ENCODE measurements at places on chromosomes 7 and 10. TPM values are rescaled to one million over a fixed set of nuclear protein-coding genes. Genes with fewer than 3 reads are reported as not detected.

TAS2R60 gene
- total RNA-seq = not detected

RARRES2 gene
- total RNA-seq = 176 TPM

KCNH2 gene
- 113 TPM for total RNA-seq

ICA1 gene
- 98.2 TPM for total RNA-seq

ANKRD30A gene
- total RNA-seq = not detected

THSD7A gene
- total RNA-seq = 2.2 TPM

FFAR4 gene
- total RNA-seq = 0.49 TPM

ANKRD1 gene
- 1,154 TPM for total RNA-seq

SSMEM1 gene
- total RNA-seq = not detected

HGF gene
- total RNA-seq = 4.5 TPM

PDZD7 gene
- total RNA-seq = 0.76 TPM

GJD4 gene
- not detected for total RNA-seq

FGFBP3 gene
- 0.51 TPM for total RNA-seq

RASSF4 gene
- 92.1 TPM for total RNA-seq

SFRP5 gene
- 148 TPM for total RNA-seq

ZNF365 gene
- total RNA-seq = 1.7 TPM

CTNNA3 gene
- total RNA-seq = 58.4 TPM

SFTPA1 gene
- total RNA-seq = not detected

WEE2 gene
- not detected for total RNA-seq
